GM12892 (cell line): ENCODE measurements at places on chromosomes 12 and 14.

DNA sequence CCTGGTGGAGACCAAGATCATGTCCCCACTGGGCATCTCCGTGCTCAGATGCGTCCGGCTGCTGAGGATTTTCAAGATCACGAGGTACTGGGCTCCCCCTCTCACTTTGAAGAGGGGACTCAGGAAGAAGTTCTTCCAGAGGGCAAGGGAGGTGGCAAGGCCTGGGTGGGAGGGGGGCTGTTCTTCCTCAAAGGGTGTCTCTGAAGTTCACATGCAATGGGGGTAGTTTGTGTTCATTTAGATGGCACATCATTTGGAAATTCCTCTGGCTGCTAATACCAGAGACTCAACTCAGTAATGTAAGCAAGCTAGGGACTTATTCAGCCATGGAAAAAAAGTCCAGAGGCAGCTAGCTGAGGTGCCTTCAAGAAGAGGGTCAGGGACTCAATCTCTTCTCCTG lies 227.1 kb upstream of the FKBP4 start:
- no peak for DNase-seq

GRCh38 chr12:72041811-72042210 lies 103.2 kb downstream of the TPH2 start:
- DNase-seq: no peak

DNA sequence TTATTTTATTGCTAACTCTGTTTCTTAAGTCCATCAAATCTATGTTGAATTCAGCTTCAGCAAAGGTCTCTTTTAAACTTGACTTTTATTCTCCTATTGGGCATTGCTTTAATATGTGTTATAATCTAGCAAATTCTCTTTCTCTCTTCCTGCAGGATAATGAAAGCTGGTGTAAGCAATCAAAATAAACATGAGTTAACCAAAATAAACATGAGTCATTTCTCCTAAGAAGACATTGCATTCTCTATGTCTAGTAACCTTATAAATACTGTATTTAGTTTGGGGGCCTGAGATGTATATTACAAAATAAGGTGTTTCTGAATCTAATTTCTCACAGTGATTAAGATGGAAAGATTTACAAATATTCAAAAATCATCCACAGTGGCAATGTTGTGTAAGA lies 739.1 kb upstream of the ATXN7L3B start:
- no peak for DNase-seq

- no peak for DNase-seq
These were observed 26.6 kb upstream of the TMCC3 start for GRCh38 chr12:94676922-94677321.

DNA sequence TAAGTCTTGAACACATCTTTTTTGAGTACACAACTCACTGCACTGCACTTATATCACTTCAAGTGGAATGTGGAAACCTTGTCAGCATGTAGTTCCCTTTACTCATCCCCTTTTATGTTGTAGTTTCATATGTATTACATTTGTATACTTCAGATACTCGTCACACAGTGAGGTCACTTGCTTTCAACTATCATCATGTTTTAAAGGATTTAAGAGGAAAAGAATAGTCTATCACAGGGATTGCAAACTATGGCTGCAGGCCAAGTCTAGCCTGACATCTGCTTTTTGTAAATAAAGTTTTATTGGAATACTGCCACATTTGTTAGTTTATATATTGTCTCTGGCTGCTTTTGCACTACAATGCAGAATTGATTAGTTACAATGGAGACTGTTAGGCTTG lies 24.3 kb downstream of the CNOT2 start:
- DNase-seq: no peak

DNA sequence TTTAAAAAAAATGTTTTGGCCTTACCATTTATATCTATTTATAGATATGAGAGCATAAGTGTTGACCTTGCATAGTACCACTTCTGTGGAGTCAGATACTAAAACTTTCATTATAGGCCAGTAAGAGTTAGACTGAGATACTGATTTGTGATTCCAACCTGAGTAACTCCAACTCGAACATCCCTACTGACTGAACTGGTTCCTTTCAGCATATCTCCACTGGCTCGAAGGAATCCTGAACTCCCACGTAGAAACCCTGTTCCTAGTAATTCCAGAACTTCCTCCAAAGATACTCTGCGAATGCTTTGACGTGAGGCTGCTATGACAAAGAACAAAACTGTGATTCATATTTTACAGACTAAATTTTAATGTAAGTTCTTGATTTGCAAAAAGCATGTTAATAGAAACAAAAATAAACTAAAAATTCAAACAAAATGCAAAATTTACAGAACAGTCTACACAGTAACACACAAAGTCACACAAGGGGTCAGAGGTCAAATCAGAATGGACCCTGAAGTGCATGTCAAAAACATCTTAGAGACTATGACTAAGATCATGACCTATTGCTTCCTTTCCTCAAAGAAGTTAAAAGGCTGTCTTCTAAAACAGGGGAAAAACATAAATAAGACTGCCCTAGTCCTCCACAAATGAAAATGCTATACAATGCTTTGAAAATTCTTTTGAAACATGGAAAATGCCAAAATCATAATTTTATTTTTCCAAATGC lies 31.5 kb downstream of the HEATR5A start:
- no peak for DNase-seq
